ENCODE measurements at places on chromosomes 3 and 15.

DNA sequence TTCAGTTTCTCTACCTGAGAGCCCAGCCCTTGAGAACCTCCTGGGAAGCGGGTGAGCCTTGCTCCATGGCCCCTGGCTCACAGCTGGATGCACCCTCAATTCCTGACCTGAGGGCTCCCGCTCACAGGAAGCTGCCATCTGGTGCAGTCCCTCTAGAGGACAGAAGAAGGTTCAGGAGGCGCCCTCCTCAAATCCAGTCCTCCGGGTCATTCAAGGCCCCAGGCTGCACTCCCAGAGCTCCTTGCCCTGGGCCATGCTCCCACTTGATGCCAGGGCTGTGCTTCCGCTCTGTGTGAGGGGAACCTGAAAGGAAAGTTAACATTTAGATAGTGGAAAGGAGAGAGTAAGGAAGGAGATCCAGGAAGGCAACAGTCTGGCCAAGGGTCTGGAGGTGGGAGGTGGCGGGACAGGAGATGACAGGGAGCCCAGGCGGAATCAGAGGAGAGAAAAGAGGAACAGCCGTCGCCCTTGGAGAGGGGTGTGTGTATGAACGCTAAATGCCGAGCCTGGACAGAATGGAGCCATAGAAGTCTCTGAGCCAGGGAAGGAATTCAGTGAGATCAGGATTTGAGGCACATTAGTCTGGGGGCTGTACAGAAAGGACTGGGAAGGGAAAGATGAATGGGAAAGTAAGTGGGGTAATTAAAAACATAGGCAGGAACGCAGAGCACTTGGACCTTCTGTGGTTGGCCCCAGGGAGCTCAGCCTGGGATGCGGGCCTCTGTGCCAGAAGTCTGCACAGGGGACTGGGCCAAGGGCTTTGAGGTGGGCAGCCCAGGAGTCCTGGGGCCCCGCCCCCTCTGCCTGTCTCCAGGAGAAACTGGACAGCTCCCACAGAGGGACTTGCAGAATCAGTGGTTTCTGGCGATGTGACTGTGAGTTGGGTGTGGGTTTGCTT, 26.1 kb downstream of the TBC1D21 start:
- no peak for DNase-seq

GRCh38 chr3:195587406-195587805, 3.7 kb upstream of the APOD start:
- DNase-seq = no peak

- no peak for DNase-seq
These were observed 10.8 kb downstream of the THRB start for GRCh38 chr3:24483873-24484272.

DNA sequence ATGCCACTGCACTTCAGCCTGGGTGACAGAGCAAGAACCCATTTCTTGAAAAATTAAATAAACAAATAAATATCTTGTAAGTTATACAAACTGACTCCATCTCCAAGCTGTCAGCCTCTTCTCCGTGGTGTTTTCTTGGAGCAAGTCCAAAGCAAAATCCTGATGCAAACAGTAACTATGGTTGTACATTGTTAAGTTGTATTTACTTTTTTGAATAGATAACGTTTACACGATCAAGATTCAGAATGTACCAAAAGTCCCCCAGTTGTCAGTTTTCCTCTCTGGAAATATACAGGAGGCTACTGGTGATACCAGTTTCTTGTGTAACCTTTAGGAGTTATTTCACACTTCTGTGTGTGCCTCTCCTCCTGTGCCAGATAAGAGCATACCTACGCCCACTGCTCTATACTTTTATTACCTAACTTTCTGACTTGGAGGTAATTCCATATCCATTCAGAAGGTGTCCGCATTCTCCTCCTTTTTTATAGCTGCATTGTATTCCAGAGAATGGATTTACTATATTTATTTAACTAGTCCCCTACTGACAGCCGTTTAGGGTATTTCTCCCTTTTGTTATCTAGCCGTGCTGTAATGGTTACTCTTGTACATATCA, 14.2 kb downstream of the CMTM7 start:
- no peak for DNase-seq

GRCh38 chr3:138188013-138188730, 1.1 kb downstream of the ARMC8 start:
- DNase-seq = peak; percentile 54

- DNase-seq = no peak
These were observed 25.4 kb downstream of the PHLDB2 start for GRCh38 chr3:111884411-111885018.

DNA sequence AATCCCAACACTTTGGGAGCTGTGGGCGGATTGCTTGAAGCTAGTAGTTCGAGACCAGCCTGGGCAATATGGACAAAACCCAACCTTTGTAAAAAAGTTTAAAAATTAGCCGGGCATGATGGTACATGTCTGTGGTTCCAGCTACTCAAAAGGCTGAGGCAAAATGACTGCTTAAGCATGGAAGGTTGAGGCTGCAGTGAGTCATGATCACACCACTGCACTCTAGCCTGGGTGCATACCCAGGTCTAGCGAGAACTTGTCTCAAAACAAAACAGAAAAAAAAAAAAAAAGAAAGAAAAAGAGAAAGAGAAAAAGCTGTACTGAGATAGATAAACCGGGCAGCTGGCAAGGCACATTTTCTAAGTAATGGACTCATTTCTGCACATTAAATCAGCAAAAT, 10.6 kb downstream of the ARPP19 start:
- no peak for DNase-seq

- DNase-seq = no peak
These were observed 7.0 kb downstream of the EIF4A2 start for GRCh38 chr3:186790261-186790981.

DNA sequence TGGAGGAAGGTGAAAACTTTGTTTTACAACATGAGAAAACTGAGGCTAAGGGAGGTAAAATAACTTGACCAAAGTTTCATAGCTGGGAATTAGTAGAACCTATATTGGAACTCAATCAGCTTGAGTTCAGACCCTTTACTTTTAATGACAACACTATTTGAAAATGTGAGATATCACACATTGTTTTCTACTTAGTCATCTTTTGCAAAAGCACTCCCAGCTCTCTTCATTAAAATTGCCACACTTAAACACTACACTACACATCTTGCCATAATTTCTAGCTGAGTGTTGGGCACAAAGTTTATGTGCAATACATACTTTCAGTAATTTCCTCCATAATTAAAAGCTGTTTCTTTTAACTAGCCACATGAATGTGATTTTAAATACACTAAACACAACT, 230.4 kb upstream of the DCBLD2 start:
- no peak for DNase-seq

DNA sequence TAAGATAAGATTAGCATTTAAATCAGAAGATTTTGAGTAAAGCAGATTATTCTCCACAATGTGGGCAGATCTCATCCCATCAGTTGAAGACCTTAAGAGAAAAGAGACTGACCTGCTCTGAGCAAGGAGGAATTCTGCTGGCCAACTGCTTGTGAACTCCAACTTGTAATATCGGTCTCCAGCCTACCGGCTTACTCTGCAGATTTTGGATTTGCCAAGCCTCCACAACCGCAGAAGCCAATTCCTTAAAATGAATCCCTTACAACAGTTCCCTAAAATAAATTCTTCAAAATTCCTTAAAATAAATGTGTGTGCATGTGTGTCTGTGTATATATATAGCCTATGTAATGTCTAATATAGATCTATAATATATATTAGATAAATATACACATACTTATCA, 107.4 kb upstream of the KLF13 start:
- no peak for DNase-seq

- DNase-seq = no peak
These were observed 11.9 kb downstream of the OXSM start for GRCh38 chr3:25801786-25802185.

DNA sequence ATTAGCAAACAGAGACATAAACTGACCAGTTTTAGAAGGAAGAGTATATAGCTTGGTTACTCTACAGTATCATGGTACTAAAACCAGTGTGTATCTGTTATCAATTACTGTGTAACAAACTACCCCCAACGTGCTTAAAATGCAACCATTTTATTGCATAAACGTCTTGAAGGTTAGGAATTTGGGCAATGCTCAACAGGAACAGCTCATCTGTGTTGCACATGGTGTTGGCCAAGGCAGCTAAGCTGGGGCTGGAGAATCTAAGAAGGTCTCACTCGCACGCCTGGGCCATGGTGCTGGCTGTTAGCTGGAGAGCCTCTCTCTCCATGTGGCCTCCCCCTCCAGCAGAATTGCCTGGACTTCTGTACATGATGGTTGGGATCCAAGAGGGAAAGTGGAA, 81.2 kb upstream of the THBS1 start:
- DNase-seq = no peak

GRCh38 chr3:13693441-13693840, 144.5 kb downstream of the FBLN2 start:
- DNase-seq = no peak

DNA sequence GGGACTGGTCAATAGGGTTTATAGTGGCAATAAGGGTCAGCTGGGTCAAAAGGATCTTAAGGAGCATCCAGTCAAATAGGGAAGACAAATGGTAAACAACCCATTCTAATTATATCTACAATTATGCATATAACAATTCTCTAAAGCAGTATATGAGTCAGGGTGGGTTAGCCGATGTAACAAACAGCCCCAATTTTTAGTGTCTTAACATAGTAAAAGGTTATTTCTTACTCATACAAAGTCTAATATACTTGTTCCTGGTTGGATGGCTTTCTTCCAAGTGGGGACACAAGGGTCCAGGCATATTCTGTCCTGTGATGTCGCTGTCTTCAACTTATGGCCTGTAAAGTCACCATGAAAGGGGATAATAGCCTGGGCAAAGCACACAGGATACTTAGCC, 97.9 kb upstream of the GALNT15 start:
- DNase-seq = no peak

DNA sequence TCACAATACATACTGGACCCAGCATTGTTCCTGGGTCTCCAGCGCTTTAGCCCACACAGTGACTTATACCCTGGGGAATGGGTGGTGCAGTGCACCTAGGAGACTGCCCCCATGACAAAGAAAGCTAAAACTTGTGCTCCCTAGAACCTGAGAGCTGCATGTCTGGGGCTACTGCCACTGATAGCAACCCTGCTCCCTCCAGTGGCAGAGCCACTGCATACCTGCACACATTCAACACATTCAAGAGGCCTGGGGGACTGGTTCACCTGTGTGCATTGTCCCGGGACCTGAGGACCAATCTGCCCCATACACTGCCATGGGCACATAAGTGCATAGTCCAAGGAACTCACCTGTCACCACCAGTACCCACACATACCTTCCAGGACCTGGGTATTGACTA, 302.7 kb upstream of the MANF start:
- no peak for DNase-seq

DNA sequence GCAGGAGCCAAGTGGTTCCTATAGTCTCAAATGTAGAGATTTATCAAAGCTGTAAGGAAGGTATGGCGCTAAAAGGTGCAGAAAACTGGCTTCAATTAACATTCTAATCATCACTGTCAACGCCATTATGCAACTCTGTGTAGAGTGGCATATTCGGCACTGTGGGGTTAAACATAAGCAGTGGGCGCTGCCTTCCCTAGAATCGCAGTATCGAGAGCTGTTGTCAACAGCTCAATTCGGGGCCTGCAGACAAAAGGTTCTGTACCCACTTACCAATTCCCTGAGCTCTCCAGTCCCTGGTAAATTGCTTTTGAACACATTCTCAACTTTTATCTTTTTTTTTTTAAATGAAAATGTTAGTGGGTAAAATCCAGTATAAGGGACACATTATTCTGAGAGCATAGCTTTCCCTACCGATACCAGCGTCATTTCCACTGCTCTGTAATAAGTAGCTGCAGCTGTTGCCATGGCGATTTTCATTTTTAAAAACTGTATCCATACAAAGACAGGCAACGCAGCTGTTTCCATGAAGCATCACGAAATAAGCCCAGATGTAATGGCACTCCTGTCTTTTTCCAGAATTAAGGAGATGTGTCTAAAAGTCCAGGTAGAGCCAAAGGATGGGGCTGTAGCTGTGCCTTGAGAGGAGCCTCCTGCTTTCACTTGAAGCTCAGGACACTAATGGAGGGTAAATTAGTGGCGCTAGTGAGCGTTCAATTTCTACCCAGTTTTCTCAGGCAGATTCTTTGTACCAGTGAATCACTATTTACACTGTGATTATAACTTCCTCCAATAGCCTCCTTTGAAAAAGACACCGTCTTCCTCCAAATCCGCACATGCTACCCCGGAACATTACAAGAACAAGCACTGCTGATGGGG, 250.3 kb downstream of the SLC9A9 start:
- DNase-seq = no peak

GRCh38 chr15:80447077-80447476, 42.9 kb downstream of the ARNT2 start:
- no peak for DNase-seq

- no peak for DNase-seq
These were observed 134.0 kb downstream of the CHL1 start for GRCh38 chr3:330494-331115.

GRCh38 chr3:127064391-127065137, 81.6 kb downstream of the PLXNA1 start:
- DNase-seq = peak; percentile 40

DNA sequence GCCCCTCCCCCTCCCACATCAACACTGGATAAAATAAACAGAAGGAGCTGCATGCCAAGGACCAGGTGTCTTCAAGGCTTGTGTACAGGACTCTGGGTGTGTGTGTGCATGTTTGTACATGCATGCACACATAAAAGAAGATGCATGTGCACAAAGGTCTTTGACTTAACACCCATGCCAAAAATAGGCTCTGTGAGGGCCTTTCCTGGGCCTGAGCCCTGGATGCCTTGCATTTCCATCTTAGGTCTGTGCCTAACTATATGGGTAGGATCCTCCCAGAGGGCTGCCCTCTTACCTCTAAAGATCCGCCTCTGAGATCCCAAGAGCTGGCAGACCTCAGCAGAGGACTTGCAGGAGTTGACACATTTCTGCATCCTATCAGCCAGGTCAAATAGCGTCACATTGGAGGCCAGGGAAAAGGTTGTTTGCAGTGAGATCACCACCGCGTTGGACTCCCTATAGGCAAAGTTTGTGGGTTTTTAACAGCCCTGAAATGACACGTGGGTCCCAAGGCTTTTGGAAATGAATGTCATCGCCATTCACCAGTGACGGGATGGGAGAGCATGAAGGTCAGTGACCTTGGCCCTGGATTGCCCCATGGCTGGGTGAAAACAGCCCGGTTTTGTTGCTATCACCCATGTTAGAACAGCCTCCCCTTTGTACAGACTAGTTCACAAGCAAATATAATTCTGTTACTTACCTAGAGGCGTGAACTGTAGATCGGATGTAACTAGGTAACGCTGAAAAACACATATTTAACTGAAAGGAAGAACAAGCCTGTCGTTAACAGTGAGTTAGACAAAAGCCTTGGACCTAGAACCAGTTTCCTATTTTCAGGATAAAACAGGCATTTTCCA, 54.0 kb downstream of the HEG1 start:
- DNase-seq = no peak

GRCh38 chr15:64634027-64634426, 141.4 kb downstream of the RBPMS2 start:
- no peak for DNase-seq

- DNase-seq = no peak
These were observed 37.8 kb upstream of the HCLS1 start for GRCh38 chr3:121698476-121698875.
